Fibroblast of villous mesenchyme (primary cell): ENCODE measurements at places on chromosomes 2 and 18. TPM values are rescaled to one million over a fixed set of nuclear protein-coding genes. Genes with fewer than 3 reads are reported as not detected.

The SELENOI gene
- 17.4 and 34.1 TPM in 2 replicates for total RNA-seq

The COLEC11 gene
- total RNA-seq = 0.43 and 1.6 TPM in 2 replicates

The RAD51AP2 gene
- under 0.01 TPM in 2 replicates for total RNA-seq

The IL36B gene
- total RNA-seq = not detected in 2 replicates

The REG3A gene
- not detected in 2 replicates for total RNA-seq

The KCNS3 gene
- total RNA-seq = 3.0 and 7.4 TPM in 2 replicates

The PARD6G gene
- total RNA-seq = 1.7 and 3.5 TPM in 2 replicates

The CAB39 gene
- 51.2 and 86.4 TPM in 2 replicates for total RNA-seq

The ALLC gene
- under 0.01 TPM in 1 of 2 replicates, not detected in the other for total RNA-seq

The C2orf78 gene
- not detected in 2 replicates for total RNA-seq

The GPR39 gene
- 3.2 and 5.6 TPM in 2 replicates for total RNA-seq

The G6PC2 gene
- not detected in 2 replicates for total RNA-seq

The RNMT gene
- 25.4 and 25.5 TPM in 2 replicates for total RNA-seq

The LYPD6B gene
- 1.9 and 3.0 TPM in 2 replicates for total RNA-seq

The ANKRD30B gene
- 0.86 and 1.9 TPM in 2 replicates for total RNA-seq

The GNLY gene
- total RNA-seq = not detected in 2 replicates

The PID1 gene
- total RNA-seq = 12.1 and 16.4 TPM in 2 replicates

The POTEC gene
- total RNA-seq = under 0.01 TPM in 1 of 2 replicates, not detected in the other

The AP1S3 gene
- total RNA-seq = 4.7 and 5.8 TPM in 2 replicates

The FARSB gene
- 18.0 and 25.9 TPM in 2 replicates for total RNA-seq

The PDE11A gene
- under 0.01 TPM in 2 replicates for total RNA-seq

The CENPO gene
- 19.6 and 26.3 TPM in 2 replicates for total RNA-seq

The GREB1 gene
- total RNA-seq = under 0.01 TPM in 2 replicates

The ZNF396 gene
- 0.64 and 1.3 TPM in 2 replicates for total RNA-seq

The ARHGAP25 gene
- total RNA-seq = 3.0 and 3.5 TPM in 2 replicates

The IMMT gene
- total RNA-seq = 66.0 and 67.8 TPM in 2 replicates
